Ammon's horn (tissue), 1 donor: ENCODE measurements at places on chromosomes 3 and 15.
A peak's percentile ranks its signal among the peaks of the same experiment; 100 is the strongest.

- DNase-seq: no peak
Observed at GRCh38 chr15:52071570-52071969, 41.0 kb downstream of the BCL2L10 start.

- no peak for DNase-seq
Observed at GRCh38 chr15:91050128-91050455, 27.7 kb upstream of the VPS33B start.

GRCh38 chr3:178880274-178880673 lies 191.3 kb downstream of the ZMAT3 start:
- DNase-seq: no peak

DNA sequence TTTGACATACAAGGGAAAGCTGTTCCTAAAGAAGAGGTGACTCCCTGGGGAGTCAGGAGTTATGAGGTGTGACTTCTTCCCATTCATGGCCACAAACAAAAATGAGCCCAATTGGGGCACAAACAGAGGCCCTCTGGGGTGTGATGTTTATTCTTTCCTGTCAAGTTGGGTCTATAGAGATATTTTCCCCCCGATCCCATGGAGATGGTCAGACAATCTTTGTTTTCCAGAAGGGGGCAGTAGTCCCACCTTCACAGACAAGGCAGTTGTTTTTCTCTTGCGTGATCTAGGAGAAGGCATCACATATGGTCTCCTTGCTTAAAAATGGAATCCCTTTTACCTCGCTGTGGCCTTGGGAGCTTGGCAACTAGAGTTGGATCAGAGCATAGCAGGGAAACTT lies 110.3 kb downstream of the MFSD1 start:
- DNase-seq: no peak

DNA sequence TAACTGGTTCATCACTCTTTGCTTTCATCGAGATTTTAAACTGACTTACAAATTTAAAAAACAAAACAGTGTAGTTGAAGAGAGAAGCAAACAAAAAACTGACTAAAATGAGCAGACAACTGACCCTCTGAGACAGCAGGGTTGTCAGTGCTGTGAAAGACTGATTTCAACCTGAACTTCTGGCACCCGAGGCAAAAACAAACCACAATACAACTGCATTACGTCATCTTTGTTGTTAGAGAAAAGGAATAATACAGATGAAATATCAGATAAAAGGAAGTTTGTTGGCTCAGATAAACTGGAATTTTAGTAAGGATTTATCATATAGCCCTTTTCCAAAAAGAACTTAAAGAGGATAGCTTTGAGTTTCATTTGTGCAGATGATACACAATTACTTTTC lies 51.1 kb downstream of the PARP15 start:
- DNase-seq: no peak

DNA sequence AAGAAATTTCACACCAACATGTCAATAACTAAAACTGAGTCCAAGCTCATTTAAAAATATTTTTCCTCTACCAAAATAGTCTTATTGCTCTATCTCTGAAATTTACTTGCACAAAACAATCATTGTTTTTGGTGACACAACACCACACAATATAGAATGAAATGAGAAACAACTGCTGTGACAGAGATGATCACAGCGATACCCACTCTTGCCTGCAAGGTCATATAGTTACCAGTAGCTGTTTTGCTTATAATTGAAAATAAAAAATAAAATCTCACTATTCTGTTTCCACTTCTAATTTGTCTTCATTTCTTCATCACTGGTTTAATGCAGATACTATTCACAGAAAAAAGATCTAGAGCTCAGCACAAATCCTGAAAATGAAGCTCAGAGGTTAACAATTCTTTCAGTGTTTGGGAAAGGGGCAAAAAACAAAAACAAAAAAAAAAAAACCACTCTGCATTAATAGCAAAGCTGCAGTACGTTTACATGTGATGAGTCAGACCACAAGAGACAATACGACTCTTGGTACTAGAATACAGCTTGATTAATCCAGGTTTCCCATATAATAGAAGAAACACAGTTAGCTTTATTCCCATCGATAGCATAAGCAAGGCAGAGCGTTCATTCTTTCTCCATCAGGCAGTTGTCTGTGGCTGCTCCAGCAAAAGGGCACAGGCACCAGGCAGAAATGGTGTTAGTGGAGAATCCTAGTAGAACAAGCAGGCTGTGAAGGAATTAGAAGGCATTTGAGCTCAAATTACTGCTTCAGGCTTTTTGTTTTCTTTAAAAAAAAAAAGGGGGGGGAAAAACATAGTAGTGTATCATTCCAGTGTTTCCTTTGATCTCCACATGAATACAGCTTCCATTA lies 773 bp downstream of the ANKRD28 start:
- DNase-seq: peak; percentile 74

GRCh38 chr15:47376190-47376589 lies 341.1 kb upstream of the SEMA6D start:
- DNase-seq: peak; percentile 6

- no peak for DNase-seq
Observed at GRCh38 chr3:176577447-176577846, 619.8 kb downstream of the TBL1XR1 start.

GRCh38 chr3:58043933-58044332 lies 35.7 kb downstream of the FLNB start:
- DNase-seq: no peak

DNA sequence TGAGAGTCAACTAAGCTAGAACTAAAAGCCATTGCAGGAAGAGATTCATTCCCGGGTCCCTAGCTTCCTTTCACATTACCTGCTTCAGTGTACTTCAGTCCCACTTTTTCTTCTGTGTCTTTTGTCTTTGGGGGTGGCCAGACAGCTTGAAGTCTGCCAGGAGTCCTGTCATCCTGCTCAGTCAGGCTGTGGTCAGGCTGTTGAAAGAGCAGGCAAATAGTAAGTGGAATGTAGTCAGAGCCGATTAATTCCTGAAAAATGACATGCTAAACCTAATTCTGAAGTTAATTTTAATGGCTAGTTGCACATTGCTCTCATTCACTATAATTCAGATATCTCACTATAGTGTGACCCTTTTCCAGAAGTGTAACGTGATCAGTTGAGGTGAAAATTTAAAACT lies 129.6 kb downstream of the FMN1 start:
- DNase-seq: no peak

DNA sequence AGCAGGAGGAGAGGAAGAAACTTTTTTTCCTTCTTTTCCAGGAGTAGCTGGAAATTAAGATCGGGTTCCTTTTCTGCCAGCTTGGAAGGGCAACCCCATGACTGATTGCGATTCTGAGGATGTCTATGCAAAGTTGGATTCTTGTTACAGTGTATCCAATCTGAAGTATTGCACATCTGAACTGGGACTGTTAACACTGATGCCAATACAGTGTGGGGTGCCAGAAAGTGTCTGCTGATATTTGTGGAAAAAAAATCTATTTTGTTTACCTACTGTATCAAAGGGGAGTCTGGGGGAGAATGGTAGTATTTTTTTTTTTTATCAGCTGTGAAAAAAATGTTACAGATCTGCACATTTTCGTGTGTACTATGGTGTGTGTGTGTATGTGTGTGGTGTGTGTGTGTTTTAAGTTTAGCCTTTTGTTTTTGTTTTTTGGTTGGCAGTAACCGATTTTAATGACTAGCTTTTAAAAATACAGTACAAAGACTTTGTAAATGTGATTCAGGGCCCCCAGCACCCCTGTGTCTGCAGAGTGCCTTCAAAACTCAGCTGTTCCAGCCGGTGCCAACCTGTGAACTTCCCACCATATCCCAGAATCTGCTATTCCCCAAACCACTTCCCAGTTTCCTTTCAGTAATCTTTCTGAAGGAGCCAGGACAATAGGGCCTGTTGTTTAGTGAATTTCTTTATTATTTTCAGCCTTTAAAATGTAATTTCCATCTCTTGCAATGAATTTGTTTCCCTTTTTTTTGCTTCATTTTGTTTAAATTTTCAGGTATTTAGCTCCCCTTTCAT lies 1.9 kb downstream of the RAP2B start:
- no peak for DNase-seq

DNA sequence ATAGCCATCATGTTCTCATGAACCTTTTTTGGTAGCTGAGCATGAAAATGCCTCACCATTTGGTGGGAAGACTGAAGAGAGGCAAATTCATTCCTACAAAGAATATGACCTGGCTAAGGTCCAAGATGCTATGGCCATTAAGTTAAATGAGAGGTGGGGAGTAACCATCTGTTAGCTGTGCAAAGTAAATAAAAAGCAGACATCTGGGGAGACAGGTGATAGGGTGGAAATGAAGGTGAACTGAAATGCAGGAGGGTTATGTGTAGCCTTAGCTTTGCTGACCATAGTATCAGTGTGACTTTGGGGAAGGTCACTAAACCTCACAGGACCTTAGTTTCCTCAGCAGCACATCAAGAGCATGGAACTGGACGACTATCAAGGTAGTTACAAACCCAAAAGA lies 111.0 kb upstream of the STRIT1 start:
- no peak for DNase-seq

DNA sequence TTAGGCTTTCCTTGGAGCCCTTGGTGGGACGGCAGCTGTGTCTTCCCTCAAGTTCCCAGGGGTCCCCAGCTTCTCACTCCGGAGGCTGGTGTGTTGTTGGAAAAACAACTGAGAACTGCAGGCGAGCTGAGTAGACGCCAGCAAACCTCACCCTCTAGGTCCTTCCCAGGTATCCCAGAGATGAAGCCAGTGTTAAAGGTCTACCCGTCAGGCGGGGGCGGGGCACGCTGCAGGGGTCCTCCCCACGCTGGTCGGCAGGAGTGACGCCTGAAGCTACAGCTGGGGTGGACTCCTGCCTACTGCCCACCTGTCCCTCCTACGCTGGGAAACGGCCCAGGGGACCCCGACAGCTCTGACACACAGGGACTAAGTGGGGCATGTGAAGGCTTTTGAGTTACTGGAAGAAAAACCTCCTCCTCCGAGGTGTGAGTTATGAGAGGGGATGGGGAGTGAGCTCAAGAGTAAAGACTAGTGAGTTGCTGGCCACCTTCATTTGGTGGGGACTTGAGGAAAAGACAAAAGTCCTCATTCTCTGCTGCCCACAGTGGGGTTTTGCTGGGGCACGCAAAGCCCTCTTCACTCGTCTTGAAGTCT lies 32.2 kb upstream of the SNRPA1 start:
- DNase-seq: no peak

DNA sequence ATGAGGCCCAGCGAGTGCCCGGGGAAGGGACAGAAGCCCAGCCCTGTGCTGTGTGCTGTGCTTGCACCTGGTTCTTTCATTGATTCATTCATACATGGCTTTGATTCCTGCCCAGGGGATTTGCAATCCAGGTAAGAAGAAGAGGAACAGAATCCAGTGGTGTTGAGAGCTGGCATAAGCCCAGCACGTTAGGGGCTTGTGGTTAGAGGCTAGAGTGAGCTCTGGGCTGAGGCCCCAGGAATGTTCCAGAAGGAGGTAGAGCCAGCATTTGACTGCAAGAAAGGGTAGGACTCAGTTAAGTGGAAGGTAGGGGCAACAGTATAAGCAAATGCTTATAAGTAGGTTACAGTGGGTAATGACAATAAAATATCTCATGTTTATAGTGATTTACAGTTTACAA lies 2.3 kb downstream of the VWA5B2 start:
- no peak for DNase-seq
